ENCODE measurements at places on chromosomes 4 and X.

DNA sequence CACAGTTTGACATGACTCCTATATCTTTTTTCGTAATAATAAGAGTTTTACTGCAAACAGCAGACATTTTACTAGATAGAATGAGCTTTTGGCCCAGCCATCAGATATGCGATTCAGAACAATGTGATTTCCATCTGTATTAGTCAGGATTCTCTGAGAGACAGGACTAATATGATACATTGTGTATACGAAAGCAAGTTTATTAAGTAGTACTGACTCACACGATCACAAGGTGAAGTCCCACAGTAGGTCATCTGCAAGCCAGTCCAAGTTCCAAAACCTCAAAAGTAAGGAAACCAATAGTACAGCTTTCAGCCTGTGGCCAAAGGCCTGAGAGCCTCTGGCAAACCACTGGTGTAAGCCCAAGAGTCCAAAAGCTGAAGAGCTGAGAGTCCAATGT lies 24.1 kb downstream of the CXCL8 start:
- no peak for DNase-seq

- no peak for DNase-seq
Measured at GRCh38 chrX:13036896-13037295, 7.5 kb downstream of the FAM9C start.

DNA sequence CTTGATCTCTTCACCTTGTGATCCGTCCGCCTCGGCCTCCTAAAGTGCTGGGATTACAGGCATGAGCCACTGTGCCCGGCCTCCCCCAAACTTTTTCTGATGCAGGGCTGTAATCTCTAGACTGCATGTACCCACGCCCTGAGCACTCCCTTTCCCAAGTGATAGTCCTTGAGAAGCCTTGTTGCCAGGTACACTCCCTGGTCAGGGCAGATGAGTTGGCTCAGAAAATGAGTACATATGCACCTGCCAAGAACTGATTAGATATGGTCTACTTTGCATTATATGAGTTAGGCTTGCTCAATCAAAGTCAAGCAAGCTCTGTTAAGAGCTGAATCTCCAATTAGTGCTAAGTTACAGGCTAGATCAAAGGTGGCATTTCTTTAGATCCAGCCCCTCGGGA lies 20.3 kb downstream of the APOO start:
- DNase-seq, result no peak

GRCh38 chr4:138086611-138087041 lies 155.5 kb downstream of the SLC7A11 start:
- no peak for DNase-seq

- DNase-seq, result no peak
Measured at GRCh38 chr4:87543835-87544461, 14.8 kb upstream of the SPARCL1 start.

DNA sequence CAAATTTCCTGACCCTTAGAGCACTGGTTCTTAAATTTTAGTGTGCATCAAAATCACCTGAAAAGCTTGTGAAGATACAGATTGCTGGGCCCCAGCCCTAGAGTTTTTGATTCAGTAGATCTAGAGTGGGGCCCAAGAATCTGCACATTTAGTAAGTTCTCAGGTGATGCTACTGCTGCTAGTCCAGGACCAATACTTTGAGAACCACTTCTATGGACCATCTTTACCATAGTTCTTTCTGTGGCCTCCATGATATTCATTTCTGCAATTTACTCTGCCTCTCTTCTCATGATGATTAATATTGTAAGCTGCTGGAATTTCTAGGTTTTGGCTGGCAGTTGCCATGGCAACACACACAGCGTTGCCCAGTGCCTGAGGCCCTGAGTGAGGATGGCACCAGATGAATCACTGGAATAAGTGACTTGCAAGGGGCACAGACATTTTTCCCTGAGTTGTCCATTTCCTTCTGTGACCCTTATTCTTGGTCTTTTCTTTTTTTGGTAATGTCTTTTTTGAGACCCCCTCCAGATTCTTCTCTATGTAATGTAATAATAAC lies 83.6 kb downstream of the PPP1R2C start:
- no peak for DNase-seq

Measured in stimulated activated CD4-positive, alpha-beta T cell treated with anti-CD3 and anti-CD28 coated beads, Interleukin-15, amount 100 ng/mL, for 1 hour (primary cell).